ENCODE measurements at places on chromosomes 7 and 10.

DNA sequence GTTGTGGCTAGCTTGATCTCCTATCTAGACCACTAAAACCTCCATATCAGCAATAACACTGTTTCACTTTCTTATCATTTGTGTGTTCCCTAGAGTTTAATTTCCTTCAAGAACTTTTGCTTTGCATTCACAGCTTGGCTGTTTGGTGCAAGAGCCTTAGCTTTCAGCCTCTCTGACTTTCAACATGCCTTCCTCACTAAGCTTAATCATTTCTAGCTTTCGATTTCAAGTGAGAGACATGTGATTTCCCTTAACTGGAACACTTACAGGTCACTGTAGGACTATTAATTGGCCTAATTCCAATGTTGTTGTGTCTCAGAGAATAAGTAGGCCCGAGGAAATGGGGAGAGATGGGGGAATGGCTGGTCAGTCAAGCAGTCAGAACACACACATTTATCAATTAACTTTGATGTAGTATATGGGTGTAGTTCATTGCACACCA is 10.6 kb upstream of the BPGM start:
- no peak for DNase-seq

- DNase-seq = no peak
Measured at GRCh38 chr10:16993186-16993585, 136.4 kb downstream of the CUBN start.

DNA sequence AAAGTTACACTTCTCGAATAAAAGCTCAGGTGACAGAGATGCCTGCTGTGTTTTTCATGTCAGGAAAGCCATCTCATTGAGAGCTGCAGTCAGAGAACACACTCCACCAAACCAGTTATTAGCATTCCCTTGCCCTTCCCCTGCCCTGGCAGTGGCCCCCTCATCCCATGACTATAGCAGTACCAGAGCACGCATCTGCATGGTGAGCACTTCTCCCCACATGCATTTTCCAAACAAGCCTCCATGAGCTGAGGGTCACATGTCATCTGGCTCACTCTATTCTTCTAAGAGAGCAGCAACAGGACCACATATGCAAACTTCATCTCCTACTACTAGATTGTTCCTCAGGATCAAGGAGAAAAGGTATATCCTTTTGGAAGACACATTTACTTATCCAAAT is 42.4 kb upstream of the FGL2 start:
- no peak for DNase-seq

DNA sequence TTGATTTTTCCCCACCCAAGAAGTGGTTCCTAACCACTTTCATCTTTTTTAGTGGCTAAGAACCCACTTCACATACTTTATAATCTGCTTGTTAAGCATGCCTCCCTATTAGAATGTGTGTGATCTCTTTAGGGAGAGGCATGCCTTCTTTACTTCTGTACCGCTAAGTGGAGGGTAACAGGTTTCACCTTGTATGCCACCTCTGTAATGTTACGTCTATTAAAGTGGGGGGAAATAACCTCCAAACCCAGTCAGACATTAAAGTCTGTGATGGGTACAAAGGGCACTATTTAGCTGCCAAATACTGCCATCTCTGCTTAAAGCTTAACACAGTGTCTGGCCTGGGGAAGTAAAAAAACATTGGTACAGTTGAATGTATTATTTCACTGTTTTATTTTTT is 51.9 kb downstream of the EPC1 start:
- DNase-seq = no peak

GRCh38 chr10:33674986-33675599 is 340.6 kb upstream of the NRP1 start:
- DNase-seq = no peak

- no peak for DNase-seq
Measured at GRCh38 chr10:30974773-30975415, 56.8 kb downstream of the ZNF438 start.

DNA sequence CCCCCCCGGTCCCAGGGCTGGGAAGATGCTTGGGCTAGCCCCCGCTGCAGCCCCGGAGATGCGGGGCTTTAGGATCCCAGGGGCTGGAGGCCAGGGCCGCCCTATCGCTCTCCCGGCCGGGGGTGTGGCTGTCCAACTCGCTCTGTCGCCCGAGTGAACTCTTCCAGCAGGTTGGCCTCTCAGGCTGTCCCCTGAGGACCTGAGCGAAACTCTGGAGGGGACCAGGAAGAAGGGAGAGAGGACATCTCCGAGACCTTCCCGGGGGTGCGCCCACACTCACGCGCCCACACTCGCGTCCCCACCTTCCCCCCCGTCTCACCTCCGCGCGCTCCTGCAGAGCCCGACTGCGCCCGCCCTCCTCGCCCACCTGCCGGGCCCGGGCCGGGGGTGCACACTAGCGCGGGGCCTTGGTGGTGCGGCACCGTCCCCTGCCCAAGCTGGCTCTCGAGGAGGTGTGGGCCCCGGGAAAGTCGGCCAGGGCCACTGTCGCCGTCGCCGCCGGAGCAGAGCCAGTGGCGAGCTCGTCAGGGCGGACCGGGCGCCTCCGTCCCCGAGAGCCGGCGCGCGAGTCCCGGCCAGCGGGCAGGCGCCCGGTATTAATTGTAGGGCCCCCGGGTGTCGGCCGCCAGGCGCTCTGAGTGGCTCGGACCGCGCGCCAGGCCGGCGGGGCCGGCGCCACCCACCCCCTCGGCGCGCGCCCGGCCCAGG is 101.7 kb upstream of the SVIL start:
- no peak for DNase-seq

GRCh38 chr10:99337311-99337811 is 8.2 kb downstream of the CNNM1 start:
- no peak for DNase-seq

DNA sequence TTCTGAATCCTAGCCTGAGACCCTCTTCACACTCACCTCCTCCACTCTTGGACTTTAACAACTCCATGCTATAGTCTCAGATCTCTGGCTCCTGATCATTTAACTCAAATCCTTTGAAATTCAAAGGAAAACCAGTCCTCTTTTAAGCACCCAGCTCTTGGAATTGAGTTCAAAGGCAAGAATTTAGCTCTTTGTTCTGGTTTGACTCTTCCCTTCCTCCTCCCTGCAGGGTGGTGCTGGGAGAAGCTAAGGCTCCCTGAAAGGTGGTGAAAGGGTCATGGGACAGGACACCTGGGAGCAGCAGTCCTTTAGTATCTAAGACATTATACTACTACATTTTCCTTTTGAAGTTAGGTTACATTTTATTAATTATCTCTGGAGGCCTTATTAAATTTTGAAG is 259.4 kb downstream of the CCSER2 start:
- DNase-seq = no peak

- no peak for DNase-seq
Measured at GRCh38 chr10:93121311-93121710, 47.6 kb downstream of the CYP26A1 start.

- no peak for DNase-seq
Measured at GRCh38 chr10:59977486-59977885, 71.1 kb upstream of the CCDC6 start.

DNA sequence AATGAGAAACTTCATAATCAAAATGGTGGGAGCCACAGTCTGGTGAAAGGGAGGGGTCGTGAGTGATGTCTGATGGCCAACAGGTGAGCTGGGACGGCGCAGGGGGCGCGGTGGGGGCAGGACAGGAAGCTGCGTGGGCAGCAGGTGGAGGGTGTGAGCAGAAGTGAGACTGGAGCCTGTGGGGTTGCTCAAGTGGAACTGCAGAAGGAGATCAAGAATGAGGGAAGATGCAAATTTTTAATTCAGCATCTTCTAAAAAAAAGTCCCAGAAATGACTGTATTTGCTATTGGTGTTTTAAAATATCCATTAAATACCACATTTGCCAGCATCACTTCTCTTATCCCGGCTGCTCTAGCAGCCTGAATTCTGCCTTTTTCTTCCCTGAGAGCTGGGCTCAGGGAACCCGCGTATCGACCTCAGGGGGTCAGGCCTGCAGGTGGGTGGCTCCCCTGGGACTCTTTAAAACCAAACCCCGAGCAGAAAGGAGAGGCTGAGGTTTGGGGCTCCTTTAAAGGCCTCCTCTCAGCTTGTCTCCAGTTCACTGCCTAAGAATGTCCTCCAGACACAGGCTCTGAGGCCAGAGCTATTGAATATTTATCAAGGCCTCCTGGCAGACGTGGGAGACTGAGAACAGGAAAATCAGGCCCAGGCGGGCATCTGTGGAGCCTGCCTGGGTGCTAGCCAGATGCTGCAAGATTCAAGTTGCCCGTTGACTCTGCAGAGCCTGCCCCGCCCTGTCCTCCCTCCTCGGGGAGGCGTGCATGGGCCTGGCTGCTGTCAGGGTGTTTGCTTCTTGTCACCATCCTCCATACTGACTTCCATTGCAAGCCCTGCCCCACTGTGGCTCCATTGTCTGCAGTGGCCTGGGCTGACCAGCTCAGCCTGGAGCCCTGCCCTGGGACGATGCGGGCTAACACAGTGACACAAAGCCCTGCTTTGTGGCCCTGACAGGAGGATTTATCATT is 53.9 kb downstream of the SYPL1 start:
- no peak for DNase-seq

- DNase-seq = no peak
Measured at GRCh38 chr10:28912017-28912783, 234.9 kb downstream of the BAMBI start.

DNA sequence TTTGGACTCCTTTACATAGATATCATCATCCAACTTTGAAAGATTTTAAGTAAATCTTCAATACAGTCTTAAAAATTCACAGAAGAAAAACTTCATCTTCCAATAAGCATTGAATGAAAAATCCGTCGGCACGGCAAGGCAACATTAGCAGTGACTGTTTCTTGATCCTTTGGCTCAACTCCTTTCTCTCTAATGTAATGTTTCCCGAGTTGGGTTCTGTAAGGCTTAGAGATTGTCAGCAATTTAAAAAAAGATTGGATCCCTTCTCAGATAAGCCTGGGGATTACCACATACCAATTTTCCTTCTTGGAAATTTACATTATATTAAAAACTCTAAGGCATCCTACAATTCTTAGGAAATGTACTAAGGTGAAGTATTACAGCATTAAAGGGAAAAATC is 291.8 kb downstream of the PLXDC2 start:
- DNase-seq = no peak

GRCh38 chr7:44707558-44708230 is 41.0 kb upstream of the ZMIZ2 start:
- no peak for DNase-seq

- no peak for DNase-seq
Measured at GRCh38 chr7:23072922-23073321, 32.7 kb upstream of the KLHL7 start.

DNA sequence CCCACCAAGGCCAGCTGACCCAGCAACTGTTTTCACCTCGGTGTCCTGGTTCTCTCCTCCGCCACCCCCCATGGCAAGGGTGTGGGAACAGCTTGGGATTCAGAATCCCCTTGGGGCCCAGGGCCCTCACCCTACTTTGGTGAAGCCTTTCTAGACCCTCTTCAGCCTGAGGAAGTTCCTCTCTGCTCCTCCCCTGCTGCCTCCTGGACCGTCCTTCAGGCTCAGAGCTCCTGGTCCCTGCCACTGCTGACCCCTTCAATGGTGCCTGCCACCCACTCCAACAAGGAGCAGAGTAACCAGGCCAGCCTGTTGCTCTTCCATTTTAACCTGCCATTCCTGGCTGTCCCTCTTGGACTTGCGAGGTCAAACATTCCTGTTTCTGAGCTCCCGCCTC is 72.0 kb upstream of the SMNDC1 start:
- no peak for DNase-seq

DNA sequence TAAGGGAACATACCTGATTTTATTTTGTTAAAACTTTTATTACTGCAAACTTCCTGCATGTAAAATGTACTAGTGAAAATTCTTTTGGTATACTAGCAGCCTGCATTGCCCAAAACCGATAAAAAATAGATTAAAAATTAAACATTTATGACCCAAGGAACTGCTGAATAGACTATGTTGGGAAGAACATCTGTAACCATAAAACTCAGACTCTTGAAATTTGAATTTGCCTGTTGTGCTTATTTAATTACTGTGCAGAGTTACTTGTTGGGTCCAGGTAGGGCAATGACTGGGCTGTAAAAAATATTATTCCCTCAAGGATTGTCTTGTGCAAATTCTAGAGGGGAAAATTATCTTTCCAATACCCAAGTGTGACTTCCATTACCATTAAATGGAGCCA is 193.5 kb upstream of the PITRM1 start:
- no peak for DNase-seq

DNA sequence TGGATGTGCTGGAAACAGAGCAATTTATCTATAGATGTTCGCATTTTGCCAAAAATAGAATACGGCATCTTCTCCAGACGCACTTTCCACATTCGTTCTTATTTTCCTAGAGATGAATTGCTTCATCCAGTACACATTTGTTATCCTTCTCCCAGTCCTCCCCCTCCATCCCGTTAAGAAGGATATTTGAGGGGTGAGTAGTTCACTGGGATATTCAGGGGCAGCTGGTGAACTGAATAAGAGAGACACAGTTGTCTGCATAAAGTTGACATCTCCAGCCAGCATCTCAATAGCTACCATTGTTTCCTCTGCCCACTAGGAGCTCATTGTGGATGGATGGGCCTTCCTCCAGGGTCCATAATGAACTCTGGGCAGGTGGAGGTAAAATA is 456.8 kb upstream of the NRP1 start:
- no peak for DNase-seq

DNA sequence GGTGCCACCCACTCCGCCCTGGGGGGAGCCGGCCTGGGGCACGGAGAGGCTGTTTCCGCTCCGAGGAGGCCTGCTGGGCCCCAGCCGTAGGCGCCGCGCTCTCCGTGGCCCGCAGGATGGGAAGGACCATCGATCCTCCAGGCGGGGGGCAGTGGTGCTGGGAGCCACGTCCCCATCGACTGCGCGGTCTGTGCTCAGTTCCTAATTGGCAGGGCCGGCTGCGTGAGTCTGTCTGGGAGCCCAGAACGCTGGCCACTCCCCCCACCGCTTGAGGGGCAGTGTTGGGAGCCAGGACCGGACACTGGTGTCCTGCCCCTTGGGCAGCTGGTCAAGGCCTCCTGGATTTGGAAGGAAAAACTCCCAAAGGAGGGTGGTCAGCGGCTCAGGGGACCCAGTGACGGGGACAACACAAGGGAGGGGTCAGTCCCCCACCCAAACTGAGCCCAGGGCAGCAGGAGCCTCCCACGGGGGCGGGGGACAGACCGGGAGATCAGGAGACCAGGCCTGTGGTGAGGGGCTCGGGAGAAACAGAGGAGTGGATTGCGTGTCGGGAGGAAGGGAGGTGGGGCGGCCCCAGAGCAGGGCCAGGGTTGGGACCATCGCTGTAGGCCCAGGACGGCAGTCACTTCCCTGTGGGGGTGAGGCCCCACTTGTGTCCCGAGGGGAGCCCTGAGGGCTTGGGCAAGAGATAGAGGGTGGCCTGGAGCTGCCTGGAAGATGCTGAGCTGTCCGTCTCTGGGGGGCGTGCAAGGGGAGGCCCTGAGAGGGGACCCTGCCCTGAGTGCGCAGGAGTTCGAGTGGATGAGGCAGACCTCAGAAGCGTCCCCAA is 89.0 kb downstream of the UNCX start:
- no peak for DNase-seq

DNA sequence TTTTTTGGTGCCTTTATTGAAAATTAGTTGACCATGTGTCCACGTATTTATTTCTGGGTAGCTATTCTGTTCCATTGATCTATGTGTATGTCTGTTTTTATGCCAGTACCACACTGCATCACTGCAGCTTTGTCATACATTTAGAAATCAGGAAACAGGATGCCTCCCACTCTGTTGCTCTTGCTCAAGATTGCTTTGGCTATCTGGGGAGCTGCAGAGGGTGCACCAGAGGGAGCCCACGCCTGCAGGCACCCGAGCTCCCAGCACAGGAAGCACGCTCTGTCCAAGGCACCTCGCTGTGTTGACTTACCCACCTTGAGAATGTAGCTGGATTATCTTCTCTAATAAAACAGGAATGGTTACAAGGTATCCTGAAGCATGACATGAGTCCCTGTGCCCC is 301.7 kb downstream of the TCERG1L start:
- no peak for DNase-seq

All from stimulated activated naive CD4-positive, alpha-beta T cell (primary cell).